EH (cell line): ENCODE measurements at places on chromosomes 2 and 18.
A peak's percentile ranks its signal among the peaks of the same experiment; 100 is the strongest.

- DNase-seq: no peak
These were observed 46.8 kb downstream of the ZC3H15 start for GRCh38 chr2:186532891-186533290.

DNA sequence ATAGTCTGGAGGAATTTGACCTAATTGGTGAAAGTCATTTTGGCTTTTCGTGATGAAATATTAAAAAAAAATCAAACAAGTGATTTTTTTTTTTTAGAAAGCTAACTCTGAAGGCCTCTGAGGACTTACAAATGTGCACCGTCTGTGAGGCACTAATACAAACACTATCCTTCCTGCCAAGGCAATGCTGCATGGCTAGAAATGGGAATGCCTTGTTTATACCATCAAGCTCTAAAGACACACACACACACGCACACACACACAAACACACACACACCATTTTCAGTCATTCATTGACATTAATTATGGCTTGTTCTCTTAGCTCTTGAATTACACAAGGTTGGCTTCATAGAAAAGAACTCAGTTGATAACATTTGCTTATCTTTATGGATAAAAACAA is 1242.0 kb upstream of the ACVR2A start:
- DNase-seq: peak; percentile 8

GRCh38 chr2:184597571-184597991 is 748 bp upstream of the ZNF804A start:
- peak; percentile 32 for DNase-seq

DNA sequence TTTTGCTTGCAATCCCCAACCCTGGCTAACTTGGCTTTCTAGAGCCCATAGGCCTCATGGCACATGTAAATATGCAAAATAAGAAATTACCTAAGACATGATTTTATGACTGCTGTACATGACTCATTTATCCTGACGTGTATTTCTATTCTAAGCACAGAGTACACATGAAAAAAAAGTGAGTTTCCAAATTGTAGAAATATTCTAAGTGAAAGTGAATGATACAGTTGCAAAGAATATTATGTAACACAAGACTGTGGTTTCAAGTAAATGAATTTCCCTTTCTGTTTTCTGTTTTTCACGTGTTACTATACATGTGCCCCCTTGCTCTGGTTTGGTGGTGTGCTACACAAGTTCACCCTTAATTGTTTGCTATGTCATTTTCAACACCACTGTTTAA is 162.4 kb downstream of the LRP1B start:
- peak; percentile 2 for DNase-seq
